Activated CD8-positive, alpha-beta memory T cell treated with anti-CD3 and anti-CD28 coated beads, Interleukin-2, amount 10 ng/mL, durations not matched to agents 7 days and 5 days (primary cell): ENCODE measurements at places on chromosomes 7 and 10.

DNA sequence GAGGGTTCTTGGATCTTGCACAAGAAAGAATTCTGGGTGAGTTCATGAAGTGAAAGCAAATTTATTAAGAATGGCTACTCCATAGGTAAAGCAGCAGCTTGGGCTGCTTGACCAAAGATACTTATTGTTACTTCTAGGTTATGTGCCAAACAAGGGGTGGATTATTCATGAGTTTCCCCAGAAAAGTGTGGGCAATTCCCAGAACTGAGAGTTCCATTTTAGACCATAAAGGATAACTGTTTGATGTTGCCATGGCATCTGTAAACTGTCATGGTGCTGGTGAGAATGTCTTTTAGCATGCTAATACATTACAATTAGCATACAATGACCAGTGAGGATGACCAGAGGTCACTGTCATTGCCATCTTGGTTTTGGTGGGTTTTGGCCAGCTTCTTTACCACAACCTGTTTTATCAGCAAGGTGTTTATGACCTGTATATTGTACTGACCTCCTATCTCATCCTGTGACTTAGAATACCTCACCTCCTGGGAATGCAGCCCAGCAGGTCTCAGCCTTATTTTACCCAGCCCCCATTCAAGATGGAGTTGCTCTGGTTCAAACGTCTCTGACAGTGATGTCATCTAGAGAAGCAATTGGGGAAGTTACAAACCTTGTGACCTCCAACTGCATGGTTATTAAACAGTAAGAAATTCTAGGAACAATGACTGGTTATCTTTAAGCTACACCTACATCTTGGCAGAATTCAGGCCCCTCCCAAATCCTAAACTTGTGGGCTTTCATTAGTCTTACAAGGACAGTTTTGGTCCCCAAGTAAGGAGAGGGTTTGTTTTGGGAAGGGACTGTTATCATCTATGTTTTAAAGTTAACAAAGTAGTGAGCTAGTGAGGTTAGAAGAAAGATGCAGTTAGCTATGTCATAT, 48.0 kb upstream of the INHBA start:
- no peak for DNase-seq

DNA sequence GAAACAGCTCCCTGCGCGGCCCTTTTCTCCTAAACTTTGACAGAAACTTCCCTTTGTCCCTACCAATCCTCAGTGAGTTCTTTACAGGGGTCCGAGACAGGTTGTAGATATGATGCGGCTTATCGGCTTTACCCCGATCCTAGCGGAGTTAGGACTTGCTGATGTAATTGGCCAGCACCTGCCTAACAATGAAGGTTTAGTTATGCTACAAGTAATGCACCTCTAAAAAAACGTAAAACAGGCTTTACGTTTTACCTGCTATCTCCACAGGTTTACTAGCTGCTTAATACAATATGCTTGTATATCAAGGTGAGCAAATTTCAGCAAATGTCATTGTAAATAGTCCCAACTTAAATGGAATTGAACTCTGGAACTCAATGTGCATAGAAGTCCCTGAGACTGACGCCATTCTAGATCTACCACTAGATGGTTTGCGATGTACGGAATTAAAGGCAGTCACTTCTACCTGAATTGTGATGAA, 697 bp upstream of the SNX13 start:
- no peak for DNase-seq

GRCh38 chr7:81491573-81491972, 278.3 kb downstream of the HGF start:
- DNase-seq = no peak

GRCh38 chr7:2471396-2471795, 4.8 kb downstream of the GRIFIN start:
- no peak for DNase-seq

GRCh38 chr10:99007457-99007856, 228.2 kb downstream of the HPSE2 start:
- DNase-seq = no peak

DNA sequence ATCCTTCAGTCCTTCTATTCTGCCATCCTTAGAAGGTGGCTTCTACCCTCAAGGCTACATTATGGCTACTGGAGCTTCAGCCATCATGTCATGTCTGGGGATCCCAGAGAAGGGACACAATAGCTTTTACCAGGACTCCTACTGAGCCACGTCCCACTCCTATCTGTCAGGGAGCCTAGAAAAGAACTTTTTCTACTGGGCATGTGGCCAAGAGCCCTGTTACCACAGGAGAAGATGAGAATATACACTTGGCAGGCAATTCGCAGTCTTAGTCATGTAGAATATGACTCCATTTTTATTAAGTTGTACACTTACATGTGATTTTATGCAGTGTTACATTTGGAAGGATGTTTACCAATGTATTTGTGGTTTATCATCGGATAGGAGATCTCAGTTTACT, 64.6 kb upstream of the KCNMA1 start:
- no peak for DNase-seq

- no peak for DNase-seq
Observed at GRCh38 chr10:129853562-129853903, 110.5 kb downstream of the EBF3 start.

DNA sequence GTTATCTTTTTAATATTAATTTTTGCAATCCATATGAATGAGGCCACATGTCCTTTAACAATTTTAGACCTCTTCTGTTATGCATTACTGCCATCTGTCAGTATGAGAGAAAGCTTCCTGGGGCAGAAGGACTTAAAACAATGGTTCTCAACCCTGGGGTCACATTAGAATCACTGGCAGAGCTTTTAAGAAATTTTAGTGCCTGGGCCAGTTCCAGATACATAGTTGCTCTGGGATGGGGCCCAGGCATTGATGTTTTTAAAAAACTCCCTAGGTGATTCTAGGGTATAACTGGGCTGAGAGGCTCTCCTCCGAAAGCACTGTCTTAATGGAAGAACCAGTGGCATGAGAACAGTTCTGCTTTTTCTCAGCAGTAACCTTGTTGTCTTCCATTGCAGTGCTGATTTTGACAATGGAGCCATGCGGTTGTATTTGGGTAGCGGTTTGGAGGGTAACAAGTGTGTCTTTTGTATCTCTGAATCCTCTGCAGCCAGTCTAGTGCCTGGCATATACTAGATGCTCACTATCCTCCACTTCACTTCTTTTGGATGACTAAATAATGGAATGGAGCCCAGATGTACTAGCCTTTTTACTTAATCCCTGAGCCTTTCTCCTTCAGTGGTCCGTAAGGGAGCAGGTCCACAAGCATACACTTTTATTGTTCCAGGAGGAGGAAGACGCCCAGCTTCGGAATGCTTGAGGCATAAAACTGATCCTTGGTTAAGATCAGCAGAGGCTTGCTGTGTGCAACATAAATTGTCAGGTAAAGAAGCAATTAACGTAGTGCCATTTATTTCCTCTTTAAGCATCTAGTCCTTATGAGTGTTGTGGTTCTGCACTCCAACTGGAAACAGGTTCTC, 227.1 kb downstream of the AUTS2 start:
- no peak for DNase-seq

- no peak for DNase-seq
Observed at GRCh38 chr10:131825150-131825848, 75.5 kb upstream of the PPP2R2D start.

DNA sequence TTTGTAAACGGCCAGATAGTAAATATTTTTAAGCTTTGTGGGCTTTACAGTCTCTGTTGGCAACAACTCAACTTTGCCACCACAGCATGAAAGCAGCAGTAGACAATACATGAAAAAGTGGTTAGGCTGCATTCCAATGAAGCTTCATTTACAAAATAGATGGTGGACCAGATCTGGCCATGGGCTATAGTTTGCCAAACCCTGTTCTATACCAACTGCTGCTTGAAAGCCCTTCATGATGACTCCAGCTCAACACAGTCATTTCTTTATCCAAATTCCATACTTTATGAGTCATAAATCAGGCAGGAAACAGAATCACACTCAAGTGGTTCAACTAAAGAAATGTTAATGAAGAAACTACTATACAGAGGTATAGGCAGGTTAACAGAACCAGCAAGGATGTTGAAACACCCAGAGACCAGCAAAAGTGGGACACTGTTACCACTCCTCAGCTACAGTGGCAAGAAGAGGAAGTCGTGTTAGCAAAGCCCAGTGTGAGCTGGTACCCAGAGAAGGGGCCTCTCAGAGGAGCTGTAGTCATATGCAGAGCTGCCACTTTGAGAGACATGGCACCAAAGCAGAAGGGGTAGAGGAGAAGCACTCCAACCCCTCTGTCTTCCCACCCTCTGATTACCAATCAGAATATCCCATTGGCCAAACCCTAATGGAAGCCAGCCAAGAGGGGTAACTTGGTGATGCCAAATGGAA, 72.5 kb downstream of the PRLHR start:
- no peak for DNase-seq

GRCh38 chr10:44662051-44662450, 249.1 kb upstream of the TMEM72 start:
- no peak for DNase-seq

GRCh38 chr10:44951576-44952226, 7.9 kb upstream of the RASSF4 start:
- peak; percentile 8 for DNase-seq

- no peak for DNase-seq
Observed at GRCh38 chr7:6477318-6477660, 29.5 kb upstream of the DAGLB start.

DNA sequence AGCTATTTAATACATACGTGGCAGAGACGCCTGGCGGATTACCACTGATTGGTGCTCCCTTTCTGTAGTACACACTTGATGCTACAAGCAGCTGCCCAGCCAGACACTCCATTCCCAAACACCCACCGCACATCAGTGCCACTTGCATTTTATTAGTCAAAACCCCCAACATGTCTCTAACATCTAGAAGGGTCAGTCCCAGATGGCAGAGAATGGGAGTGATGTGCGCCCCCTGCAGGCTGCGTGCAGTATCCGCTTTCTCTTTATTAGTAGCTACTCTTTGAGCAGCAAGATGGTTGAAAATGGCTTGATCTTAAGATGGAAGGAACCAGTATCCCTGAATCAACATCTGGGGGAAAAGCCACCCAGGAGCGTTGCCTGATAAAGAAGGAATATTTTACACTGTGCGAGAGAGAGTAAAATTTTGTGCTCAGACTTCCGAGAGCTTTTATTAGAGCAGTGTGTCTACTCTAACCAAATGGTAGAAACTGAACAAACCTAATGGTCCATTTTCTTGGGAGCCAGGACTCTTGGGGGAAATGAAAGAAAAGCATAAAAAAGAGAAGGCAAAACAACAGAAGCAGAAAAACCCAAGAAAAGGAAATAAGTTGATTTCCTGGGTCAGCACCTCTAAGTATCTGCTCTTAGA, 78.3 kb downstream of the ST8SIA6 start:
- DNase-seq = no peak

- peak; percentile 75 for DNase-seq
Observed at GRCh38 chr10:71725998-71726579, 6.5 kb upstream of the C10orf105 start.

DNA sequence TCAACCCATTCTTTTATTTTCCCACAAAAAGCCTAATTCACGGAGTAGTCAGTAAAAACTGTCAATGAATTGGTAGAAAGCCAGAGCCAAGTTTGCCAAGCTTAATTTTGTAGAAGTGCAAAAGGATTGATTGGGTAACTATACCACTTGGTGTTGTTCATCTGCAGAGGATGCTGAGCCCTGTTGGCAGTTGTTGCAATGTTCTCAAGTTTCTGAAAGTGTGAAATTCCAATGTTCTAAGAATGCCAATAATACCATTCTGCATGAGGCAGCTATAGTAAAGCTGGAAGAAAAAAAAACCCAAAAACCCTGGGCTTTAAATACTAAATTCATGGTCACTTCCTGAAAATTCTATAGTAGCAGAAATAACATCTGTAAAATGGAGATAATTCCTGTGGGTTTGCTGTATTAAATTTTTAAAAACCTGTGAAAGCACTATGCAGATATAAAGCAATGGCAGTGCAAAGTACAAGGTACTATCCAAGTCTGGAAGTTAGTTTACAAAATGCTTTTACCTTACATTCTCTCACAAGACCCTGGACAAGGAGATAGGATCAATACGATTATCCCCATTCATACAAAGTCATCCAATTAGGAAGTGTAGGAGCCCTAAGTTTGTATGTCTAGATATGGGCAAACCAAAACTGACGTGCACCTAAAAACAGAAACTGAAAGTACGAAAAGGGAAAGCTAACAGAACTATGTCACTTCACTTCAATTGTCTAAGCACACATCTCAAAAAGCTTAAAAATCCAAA, 6.0 kb upstream of the PON1 start:
- DNase-seq = no peak

GRCh38 chr7:121020249-121020988, 31.9 kb downstream of the CPED1 start:
- no peak for DNase-seq

DNA sequence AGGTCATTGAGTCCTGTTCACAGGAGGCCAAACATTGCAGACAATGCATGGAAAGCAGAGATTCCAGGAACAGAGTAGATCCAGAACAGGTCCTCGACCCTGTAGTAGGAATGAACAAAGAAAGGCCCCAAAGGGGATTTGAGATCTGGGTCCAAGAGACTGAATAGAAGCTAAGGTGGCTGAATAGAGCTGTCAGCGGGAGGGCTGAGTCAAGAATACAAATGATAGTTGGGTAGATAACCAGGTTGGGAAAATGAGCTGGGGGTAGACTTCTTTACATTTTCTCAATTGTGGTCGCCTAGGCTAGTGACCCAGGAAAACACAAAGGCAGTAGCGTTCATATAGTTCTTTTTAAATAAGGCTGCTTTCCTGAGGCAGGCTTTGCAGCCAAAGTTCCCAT, 103.4 kb upstream of the ELMO1 start:
- no peak for DNase-seq

GRCh38 chr7:129166745-129167144, 21.7 kb upstream of the SMO start:
- no peak for DNase-seq

DNA sequence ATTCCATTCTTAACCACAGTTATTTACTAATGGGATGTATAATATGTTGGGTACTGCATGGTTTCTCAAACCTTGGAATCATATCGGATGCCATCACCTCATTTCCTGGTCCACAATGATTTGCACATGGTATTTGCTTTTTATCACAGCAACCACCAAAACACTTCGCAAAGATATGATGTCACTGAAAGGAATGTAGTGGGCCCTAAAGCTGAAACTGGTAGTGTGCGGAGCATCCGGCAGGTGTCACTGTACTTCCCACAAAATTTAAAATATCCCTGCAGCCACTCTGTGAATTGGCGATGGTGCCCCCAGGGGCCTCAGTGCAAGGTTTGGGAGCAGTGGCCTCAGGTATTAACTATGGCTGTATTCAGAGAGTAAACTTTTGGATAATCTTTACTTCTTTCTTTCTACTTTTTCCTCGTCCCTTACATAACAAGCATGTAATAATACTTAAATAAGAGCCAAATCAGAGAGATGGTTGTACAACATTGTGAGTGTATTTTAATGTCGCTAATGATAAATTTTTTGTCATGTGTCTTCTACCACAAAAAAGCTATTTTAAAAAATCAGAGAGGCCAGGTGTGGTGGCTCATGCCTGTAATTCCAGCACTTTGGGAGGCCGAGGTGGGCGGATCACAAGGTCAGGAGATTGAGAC, 66.2 kb downstream of the FAM241B start:
- DNase-seq = no peak

DNA sequence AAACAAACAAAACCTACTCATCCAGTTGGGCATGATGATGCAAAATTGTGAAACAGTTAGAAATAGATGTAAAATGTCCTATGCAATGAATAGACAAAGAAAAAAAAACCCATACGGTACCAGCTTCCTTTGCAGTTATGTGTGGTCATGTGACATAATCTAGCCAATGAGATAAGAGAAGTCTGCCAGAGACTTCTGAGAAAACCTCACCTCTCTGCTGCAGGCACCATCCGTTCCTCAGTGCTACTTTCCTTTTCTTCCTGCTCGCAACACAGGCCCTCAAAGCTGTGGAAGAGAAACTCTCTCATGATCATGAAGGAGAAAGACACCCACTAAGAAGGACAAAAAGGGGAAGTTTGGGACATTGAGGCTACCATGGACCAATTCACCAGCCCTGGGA, 76.8 kb upstream of the CARD11 start:
- peak; percentile 64 for DNase-seq
